ENCODE measurements at places on chromosomes 13 and 19. TPM values are rescaled to one million over a fixed set of nuclear protein-coding genes. Genes with fewer than 3 reads are reported as not detected.

Gene CLEC4G
- polyA plus RNA-seq: 0.10 TPM

Gene SHANK1
- 44.4 TPM for polyA plus RNA-seq

Gene CACNG7
- polyA plus RNA-seq: 0.10 TPM

Gene MEDAG
- 8.4 TPM for polyA plus RNA-seq

Gene TRIM28
- polyA plus RNA-seq: 322 TPM

- DNase-seq: no peak
Measured at GRCh38 chr13:110306960-110307766, at the start of the genes COL4A1 and COL4A2. TSS of gene COL4A1 (minus strand) at chr13:110307157. CDS start at chr13:110307027, 130 bp downstream. TSS of gene COL4A2 (plus strand) at chr13:110307284. CDS start at chr13:110307904, 620 bp downstream.

- DNase-seq: no peak
Measured at GRCh38 chr13:28597641-28598040, 61.3 kb upstream of the POMP start.

DNA sequence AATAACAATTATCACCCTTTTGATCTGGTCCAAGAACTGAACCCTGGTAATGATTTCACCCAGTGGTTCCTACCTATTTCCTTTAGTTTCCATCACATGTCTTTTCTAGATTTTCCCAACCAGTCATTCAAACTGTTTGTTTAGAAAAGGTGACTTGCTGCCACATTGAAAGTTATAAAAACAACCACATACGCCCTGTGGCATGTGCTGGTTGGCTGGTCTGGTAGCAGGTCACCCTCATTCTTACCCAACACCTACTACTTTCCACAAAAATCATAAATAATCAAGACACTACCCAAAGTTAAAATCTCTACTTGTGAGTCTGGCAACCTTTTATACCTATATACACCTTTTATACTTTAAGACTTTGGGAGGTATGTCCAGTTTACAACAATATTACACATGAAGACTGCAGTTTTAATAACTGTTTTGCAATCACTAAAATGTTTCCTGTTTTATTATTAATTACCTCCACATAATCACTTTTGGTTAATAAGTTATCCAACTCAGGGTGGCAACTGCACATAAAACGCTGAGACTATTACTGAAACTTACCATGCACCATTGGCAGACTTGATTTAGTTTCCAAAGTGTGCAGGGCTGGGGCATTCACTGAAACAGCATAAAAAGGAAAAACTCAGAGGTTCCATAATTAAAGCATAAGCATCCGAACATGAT, 38.9 kb downstream of the DZIP1 start:
- no peak for DNase-seq

DNA sequence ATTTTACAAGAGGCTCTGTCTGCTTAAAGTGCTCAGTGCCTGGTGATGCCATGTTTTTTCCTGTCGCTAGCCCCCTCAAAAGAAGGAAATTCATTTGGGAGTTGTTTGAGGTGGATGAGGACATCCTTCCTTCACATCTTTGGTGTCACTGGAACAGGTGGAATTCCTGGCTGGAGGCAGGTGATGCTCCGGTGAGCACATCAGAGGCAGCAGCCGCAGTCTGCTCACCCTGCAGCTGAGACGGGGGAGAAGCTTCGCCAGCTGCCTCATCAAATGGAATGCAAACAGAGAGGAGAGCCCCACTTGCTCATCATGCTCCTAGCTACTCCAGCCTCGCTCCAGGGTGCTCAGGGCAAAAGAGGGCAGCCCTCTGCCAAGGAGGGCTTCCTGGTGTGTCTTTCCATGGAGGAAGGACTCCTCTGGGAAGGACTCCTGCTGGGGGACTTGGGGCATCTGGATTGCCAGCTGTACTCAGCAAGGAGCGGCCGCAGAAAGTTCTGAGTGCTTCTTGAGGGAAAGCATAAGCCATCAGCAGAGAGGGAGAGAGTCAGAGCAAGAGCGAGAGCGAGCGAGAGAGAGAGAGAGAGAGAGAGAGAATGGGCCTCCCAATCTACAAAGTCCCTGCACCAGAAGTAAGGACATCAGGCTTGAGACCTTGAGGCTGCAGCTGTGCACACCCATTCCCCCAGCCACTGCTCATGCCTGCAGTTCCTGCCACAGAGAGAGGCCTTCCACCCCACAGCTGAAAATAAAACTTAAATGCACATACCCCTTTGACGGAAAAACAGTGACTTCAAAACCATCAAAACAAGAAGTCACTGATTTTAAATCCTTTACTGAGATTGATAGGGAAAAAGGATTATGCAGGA, 74.3 kb upstream of the UBL3 start:
- DNase-seq: no peak

DNA sequence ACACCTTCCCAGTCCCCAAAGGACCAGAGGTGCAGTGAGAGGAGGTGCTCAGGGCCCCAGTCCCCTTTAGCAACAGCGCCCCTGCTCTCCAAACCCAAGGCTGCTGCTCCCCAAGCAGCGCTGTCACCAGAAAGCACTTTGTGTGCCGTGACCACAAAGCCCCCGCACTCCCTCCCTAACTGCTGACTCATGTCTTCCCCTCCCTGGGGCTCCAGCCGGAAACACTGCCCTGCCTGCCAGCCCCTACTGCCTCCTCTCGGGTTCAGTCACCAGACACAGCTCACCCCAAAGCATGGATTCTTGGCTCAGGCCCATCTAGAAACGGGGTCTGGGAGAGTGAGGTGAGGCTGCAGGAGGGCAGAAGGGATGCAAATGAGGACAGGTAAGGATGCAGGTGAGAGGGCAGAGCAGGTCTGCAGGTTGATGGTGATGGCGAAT, 4.9 kb upstream of the TNFSF14 start:
- peak; percentile 5 for DNase-seq

DNA sequence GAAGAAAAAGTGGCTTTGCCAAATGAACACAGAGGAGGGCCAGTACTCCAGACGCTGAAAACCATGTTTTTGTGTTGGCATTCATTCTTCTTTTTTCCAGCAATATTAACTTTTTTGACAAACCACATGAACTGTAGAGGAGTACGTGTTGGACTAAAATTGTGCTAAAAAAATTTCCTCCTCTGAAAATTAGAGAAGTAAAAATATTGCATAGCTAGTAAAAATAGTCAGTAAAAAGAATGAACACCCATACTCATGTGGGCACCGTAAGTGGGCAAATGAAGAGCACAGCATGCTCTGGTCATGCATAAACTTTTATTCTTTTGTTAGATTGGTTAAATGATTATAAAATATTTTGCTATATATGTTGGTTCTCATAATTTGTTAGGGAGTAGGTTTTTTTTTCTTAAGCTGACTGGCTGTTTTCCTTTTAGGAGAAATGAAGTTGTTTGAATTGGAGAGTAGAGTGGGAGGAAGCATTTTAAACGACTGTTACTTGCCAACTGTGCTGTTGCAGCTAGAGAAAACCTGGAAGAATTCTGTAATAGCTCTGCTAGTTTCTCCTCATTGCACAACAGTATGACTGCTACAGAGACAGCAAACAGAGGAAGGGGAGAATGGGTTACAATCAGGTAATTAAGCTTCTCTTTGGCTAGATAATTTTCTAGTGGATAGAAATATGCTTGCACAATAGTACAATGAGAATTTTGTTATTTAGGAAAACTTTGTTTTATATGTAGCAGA, 222.4 kb downstream of the KCTD12 start:
- DNase-seq: no peak

DNA sequence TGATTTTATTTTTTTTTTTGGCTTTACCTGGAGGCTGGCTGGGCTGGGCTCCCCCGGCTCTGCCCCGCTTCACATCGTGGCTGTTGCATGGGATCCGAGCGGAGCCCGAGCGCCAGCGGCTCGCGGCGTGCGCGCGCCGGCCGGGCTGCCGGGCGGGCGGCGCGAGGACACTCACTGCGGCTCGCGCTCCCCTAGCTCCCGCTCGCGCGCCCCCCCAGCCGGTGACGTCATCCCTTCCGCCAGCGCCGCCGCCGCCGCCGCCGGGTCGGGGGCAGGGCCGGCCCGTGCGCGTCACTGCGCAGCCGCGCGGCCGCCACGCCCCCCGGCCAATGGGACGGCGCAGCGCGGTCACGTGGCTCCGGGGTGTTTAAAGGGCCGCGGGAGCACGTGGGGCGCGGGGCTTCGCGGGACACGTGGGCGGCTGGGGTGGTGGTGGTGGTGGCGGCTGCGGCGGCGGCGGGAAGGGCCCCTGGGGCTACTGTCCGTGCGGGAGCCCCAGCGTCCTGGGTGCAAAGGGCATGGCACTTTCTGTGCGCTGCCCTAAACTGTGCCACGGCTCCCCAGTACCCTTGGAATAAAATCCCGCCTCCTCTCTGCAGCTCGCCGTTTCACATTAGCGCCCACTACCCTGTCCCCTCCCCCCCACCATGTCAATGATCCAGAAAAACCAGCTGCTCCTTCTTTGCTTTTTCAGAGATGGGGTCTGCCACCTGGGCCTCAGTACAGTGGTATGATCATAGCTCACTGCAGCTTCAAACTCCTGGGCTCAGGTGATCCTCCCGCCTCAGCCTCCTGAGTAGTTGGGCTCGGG, at the start of gene PTPRS:
Gene PTPRS, minus strand, starts transcription at position 176 of the 811 bp plus-strand sequence. CDS start 54,672 bp downstream, outside the sequence.
- DNase-seq: peak; percentile 13

DNA sequence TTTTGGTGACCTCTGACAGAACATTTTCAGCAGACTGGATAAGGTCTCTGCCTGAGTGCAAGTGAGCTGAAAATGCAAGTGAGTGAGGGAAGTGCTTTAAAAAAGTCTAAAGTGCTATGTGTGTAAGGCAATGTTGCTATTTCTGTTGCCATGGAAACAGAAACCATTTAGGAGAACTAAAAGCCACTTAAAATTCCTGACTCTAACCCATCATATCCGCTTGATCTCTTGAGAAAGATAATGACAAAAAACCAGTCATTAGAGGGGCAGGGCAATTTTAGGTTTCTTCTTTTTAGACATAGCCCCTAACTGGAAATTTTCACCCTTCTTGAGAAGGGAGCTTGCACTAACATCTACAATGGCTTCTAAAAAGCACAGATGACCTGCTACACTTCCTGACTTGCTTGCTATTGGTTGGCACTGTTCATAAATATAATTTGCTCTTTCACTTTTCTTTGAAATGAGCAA, at the start of gene CYSLTR2:
Gene CYSLTR2, plus strand, starts transcription at position 458 of the 468 bp plus-strand sequence. CDS start 52,889 bp downstream, outside the sequence.
- peak; percentile 52 for DNase-seq

DNA sequence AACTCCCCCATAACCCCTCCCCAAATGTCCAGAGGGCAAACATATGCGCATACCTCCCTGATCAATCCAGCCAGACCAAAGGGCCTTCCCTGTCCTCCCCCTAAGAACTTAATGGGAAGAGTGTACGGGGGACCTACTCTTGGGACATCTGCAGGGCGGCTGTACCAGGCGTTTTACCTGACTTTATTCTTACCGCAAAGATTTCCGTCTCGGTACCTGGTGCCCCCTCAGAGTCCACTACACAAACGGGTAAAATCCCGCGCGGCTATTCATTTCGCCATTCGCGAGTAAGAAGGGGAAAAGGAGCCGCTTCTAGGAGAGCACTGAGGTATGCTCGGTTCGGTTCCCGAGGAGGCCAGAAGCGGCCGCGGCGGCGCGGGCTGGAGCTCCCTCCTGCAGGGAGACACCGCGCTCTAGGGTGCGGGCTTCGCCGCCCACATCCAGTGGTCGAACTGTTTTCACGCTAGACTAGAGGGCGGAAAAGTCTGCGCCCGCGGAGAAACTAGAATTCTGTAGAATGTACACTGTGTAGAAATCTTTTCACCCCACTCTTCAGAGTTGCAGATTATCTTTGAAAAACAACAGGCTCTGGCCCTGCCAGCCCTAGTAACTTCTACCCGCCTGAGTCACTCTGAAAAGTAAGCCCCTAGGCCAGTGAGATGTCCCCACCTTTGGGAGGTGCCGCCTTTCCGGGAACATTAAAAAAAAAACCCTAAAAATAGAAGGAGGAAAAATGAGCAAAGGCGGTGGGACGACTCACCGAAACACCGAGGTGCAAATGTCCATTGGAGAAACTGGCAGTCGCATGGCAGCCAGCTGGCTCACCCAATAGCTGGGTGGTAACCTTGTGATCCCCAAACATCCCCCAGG, 3.8 kb upstream of the TSHZ3 start:
- no peak for DNase-seq

DNA sequence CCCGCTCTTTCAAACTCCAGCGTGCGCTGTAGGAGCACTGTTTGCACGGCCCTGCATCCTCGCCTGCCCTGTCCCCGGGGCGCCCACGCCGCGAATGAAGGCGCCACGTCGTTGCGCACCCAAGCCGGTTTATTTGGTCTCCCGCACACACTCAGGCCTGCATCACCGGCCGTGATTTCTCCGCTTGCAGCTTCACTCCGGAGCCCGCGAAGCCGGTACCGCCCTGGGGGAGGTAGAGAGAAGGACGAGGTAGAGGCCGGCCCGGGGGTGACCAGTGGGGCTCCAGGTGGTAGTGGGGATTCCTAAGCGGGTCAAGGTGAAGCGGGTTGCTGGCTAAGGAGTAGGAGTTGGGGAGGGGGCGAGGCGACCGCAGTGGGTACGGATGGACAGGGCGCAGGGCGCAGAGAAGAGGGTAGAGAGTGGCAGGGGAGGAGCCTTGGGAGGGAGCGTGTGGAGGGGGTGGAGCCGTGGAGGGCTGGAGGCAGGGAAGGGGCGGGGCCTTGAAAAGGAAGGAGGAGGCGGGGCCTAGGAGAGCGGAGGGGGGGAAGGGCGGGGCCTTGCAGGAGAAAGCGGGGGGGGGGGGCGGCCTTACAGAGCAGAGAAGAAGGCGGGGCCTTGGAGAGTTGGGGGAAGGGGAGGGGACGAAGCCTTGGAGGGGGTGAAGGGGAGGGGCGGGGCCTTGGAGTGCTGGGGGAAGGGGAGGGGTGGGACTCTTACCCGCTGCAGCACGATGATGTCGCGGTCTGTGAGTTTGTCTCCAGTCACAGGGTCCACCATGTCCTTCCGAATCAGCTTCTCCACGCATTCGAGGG, 24.6 kb downstream of the NOSIP start:
- DNase-seq: no peak

DNA sequence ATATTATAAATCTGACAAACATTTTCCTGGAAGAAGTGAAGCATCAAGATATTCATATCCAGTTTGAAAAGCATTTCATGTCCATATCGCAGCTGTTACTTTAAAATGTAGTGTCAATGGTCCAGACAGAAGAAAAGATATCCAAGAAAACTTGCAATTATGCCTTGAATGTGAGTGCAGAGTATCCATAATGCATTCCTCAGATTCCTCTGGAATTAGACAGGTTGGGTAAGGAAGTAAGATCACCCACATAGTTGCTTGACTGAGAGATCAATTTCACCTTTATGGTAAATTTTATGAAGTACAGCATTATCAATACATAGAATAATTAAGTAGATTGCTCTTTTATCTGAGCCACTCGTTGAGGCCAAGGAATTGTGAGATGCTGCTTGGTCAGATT, 327.0 kb upstream of the SLITRK5 start:
- no peak for DNase-seq
